ENCODE measurements at places on chromosomes 2 and 18. TPM values are rescaled to one million over a fixed set of nuclear protein-coding genes. Genes with fewer than 3 reads are reported as not detected.

The FTCDNL1 gene
- total RNA-seq: 0.06 TPM

The ABCG8 gene
- not detected for total RNA-seq

The CABYR gene
- 11.4 TPM for total RNA-seq

The WNT10A gene
- 2.2 TPM for total RNA-seq

The GLB1L gene
- 11.0 TPM for total RNA-seq

The GKN2 gene
- total RNA-seq: not detected

The KYNU gene
- total RNA-seq: 2.0 TPM

Measured in epithelial cell of proximal tubule (primary cell).